ENCODE measurements at places on chromosomes 7 and 10. TPM values are rescaled to one million over a fixed set of nuclear protein-coding genes. Genes with fewer than 3 reads are reported as not detected.

The PSPH gene
- total RNA-seq = 44.6 TPM

The FLNC gene
- 271 TPM for total RNA-seq

The PVRIG gene
- total RNA-seq = not detected

The ZNF727 gene
- total RNA-seq = 1.6 TPM

The FAM131B gene
- 1.4 TPM for total RNA-seq

The ASL gene
- total RNA-seq = 32.2 TPM

The CNTNAP2 gene
- not detected for total RNA-seq

The ANKMY2 gene
- 25.9 TPM for total RNA-seq

The MORN4 gene
- total RNA-seq = 1.6 TPM

The PLPP4 gene
- total RNA-seq = not detected

All from placental epithelial cell (primary cell).